ENCODE measurements at places on chromosomes 2 and 18.
A peak's percentile ranks its signal among the peaks of the same experiment; 100 is the strongest.

DNA sequence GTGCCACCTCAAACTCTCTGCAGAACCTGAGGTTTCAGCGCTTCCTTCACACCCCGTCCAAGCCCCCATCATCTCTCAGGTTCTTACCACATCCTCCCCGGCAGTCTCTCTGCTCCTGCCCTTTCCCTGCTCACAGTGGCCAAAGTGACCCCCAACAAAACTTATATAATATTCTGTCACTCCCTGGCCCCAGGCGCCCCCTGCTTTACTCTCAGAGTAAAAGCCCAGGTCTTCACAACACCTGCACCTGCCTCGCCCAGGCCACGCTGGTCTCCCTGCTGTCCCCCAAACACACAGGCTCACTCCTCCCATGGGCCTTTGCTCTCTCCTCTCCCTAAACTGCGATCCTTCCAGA is 6.4 kb downstream of the ITGB1BP1 start:
- DNase-seq: no peak

DNA sequence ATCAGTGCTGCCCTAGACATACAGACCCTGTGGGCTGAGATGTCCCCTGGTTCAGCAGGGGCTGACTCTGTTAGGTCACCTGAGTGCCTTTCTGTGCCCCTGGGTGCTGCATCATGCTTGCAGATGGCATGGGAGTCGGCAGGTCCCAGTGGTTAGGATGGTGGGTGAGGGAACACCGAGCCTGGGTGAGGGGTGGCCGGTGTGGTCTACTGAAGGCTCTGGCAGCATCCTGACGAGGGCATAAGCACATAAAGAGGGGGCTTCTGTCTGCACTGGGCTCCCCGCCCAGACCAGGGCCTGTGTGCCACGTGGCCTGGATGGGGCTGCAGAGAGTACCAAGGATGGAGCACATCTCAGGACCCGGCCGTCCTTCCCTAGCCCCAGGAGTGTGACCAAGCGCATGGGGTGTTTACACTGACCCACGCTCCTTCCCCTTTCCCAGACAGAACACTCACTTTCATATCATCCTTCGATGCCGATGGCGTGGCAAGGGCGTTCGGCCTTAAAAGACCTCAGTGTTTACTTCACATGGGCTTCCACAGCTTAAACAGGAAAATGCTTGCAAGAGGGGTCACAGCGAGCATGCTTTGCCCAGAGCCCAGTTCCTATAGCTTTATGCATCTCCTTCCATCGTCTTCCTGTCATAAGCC is 115.1 kb downstream of the STPG4 start:
- DNase-seq: no peak

- DNase-seq: no peak
Measured at GRCh38 chr18:2958819-2959298, 54.1 kb downstream of the LPIN2 start.

GRCh38 chr2:195595825-195596224 is 61.2 kb upstream of the SLC39A10 start:
- DNase-seq: no peak

DNA sequence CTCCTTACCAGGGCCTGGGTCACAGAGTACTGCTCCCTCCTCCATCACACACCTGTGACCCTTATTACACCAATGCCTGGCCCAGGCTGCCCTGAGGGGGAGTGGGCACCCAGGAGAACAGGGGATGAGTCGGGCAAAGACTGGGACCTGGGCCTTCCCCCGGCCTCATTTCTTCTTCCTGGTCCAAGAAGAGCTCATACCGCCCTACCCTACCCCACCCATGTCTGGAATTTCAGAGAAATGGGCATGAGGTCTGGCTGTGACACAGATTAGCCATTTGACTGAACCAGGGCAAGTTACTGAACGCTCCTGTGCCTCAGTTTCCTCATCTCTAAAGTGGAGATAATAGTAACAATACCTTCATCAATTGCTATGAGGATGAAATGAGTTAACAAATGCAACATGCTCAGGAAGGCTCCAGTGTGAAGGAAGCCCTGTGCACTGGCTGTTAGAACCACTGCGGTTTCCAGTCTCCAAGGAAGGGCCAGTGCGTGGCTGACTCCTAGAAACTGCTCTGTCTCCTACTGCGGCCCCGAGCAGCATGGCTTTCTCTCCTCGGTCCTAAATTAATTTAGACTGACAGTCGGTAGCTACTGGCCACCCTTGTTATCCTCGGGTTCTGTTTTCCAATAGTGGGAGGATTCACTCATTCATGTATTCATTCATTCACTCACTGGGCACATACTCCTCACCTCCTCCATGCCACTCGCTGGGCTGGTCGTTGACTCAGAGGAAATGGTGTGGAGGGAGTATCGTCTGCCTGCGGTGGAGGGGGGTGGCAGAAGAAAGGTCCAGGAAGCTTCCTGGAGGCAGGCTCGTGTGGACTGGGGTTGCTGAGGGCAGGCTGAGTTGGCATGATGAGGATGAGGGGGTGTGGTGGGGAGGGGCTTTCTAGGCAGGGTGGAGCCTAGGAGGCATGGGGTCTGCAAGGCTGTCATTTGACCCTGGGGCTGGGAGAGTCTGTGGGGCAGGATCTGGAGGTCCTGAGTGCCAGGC is 175.6 kb downstream of the GLI2 start:
- no peak for DNase-seq

DNA sequence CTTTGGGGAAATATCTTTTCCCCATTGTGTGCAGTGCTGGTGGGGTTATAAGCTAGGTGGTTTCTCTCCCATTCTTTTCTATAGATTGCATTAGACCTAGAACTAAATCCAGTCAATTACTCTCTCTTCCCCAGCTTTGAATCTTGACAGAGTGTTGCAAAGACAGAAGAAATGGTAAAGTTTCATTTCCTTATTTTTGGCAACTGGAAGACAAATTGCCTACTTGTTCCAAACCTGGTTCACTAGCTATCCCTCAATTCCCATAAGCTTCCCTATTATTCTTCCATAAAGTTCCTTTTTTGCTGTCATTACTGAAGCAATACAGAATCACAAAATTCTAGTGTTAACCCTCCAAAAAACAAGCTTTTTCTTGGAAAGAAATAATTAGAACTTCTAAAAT is 94.0 kb upstream of the ITGA4 start:
- no peak for DNase-seq

DNA sequence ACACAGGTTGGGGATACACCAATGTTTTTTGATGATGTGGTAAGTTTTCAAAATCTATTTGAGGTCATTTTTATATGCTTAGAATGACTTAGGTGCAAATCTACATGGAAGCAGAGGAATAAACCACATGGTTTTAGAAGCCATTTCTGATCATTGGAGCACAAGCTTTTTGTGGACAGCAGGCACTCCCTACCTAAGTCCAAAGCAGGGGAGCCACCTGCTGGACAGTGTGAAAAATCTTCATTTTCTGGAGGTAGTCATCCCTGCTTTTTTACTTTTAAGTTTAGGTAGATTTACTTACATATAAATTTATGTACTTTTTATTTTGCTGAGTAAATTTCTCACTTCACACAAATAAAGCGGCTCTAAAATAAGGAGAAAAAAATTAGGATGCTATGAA is 323.2 kb downstream of the PLCL1 start:
- DNase-seq: no peak

GRCh38 chr2:163736433-163737189 is 803 bp upstream of the FIGN start:
- no peak for DNase-seq

DNA sequence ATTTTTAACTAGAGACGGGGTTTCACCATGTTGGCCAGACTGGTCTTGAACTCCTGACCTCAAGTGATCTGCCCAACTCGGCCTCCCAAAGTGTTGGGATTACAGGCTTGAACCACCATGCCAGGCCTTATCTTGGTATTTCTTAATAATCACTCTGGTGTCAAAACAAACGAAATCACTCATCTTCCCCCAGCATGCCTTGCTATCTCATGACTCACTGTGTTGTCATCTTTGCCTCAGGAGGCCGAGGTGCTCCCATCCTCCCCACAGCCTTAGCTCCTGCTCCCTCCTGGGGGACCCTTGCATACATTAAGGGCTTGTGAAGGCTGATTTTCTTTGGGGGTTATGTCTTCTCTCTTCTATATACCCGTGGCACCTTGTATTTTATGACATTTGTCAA is 250.1 kb upstream of the DPP10 start:
- no peak for DNase-seq

DNA sequence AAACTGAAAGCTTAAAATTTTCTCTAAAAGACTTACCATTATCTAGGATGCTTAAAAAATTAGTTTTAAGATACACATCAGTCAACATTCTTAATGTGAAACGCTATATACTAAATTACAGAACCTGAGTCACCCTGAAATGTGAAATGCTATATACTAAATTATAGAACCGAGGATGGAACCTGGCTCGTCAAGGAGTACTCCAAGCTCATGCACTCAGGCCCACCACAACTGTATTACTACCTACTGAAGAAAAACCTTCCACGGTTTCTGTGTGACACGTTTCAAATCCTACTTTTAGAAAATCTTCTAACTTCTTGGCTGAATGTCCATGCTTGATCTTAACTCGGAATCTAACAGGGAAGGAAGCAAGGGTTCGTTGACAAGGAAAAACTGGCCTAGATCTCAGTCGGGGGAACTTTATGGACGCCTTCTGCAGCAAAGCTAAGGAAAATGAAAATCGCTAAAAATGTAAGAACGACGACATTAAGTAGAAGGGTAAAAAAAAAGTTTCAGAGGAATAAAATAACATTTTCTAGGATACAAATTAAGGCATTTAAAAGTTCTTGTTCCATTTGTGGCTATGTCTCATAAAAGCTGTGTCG is 1.4 kb downstream of the PRKD3 start:
- DNase-seq: no peak

DNA sequence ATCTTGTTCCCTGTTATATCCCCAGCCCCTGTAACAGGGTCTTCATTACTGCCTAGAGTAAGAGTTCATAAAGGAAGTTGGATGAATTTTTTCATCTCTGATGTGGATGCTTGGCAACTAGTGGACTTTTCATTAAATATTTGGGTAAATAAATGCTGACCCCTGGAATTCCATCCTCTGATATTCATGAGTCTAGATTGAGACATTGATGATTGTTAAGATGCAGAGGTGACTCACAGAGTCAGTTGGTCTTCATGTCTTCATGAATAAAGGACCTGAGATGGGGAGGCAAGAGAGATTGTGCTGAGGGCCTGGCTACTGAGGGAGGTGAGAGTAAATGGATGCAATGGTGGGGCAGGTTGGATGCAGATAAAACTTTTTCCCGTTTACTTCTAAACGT is 132.7 kb upstream of the NT5C1B start:
- DNase-seq: no peak

- DNase-seq: no peak
Measured at GRCh38 chr18:8847900-8848299, 142.5 kb downstream of the MTCL1 start.

DNA sequence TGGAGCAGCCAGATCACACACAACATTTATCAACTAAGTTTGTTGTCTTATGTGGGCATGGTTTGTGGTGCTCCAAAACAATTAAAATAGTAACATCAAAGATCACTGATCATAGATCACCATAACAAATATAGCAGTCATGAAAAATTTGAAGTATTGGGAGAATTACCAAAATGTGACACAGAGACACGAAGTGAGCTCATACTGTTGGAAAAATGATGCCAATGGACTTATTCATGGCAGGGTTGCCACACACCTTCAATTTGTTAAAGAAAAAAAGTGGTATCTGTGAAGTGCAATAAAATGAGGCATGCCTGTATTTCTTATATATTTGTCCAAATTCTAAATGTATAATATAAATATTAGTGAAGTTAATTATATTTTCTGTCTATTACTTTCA is 42.9 kb upstream of the CABYR start:
- DNase-seq: no peak

DNA sequence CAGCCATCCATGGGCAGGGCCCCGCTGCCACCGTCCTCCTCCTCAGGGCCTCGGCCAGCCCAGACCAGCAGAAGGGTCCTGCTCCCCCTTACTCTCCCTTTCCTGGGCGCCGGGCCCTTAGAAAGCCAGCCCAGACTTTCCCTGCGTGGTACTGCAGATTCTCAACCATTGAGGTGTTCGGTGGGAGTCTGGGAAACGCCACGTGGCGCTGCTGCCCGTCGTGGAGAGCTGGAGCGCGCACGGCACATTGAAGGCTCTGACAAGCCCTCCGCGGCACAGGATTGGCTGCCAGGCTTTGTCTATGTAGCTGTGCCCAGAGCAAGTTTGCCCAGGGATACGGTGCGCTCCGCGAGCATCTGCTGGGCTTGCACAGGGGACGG is 10.4 kb upstream of the KLHL30 start:
- DNase-seq: no peak

- peak; percentile 32 for DNase-seq
Measured at GRCh38 chr18:32019251-32019948, 775 bp downstream of the RNF125 start.

GRCh38 chr2:238999291-238999741 is 151.4 kb downstream of the TWIST2 start:
- DNase-seq: no peak

DNA sequence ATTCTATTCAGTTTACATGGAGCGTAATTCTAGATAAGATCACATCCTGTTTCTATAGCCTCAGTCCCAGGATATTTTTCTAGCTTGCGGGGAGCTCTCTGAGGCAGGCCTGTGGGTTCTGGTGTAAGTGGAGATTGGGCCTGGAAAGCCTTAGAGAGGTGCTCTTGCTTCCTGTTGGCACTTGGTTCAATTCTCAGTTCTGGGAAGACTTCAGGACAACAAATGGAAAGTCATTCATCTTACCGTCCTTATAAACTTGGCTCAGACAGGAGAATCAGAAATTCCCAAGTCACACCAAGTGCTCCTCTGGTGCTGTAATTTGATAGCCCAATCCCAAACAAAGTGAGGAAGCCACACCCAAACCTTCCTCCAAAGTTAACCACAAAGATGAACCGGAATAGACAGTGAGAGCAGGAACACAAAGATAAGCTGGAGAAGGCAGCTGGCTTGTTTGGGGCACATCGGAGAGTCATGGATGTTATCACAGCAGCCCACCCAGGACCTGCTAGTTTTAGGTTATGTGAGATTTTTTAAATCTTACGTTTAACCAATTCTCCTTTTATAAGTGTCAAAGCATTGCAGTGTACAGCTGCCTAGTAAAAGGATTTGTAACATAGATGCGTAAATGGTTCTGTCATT is 144.3 kb upstream of the MAP3K20 start:
- no peak for DNase-seq

DNA sequence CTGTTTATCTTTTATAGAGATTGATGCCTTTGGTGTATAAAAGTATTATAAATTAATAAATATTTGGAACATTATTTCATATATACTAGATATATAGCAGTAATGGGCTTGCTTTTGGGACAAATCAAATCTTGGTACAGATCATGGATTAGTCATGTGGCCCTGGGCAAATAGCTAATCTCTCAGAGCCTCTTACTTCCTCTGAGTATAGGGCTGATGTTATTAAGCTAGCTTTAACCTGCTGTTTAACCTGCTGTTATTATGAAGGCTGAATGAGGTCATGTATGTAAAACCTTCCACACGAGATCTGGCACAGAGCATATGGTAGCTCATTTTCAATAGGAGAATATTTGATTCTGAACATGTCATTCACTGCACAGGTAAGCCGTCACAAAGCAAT is 5.7 kb downstream of the ITGB6 start:
- DNase-seq: no peak

Measured in stimulated activated CD8-positive, alpha-beta memory T cell treated with anti-CD3 and anti-CD28 coated beads, Interleukin-7, amount 100 ng/mL, for 48 hours (primary cell).